ENCODE measurements at places on chromosomes 16 and 17.
A peak's percentile ranks its signal among the peaks of the same experiment; 100 is the strongest.

DNA sequence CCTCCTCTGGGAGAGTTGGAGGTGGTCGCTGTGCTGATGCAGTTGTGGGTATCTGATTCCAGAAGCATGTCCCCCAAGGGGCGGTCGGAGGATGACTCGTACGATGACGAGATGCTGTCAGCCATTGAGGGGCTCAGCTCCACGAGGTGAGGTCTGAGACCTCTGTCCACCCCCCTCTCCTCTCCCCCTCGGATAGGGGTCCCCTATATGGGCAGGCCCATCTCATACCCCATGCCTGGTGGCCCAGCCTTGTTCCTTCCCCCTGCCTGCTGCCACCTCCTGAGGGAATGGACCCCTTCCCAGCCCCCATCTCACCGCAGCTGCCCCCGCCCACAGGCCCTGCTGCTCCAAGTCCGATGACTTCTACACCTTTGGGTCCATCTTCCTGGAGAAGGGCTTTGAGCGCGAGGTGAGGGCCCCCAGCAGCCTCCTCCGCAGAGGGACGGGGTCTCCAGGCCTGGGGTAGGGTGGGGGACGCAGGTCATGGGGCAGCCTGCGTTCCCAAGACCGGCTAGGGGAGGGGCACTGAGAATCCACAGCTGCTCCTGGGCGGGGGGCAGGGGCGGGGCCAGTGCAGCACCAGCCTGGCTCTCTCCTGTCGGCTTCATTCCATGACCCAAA lies 39.2 kb downstream of the ADCY7 start:
- DNase-seq = no peak

- DNase-seq = no peak
Observed at GRCh38 chr16:70460737-70461261, 6.4 kb downstream of the FCSK start.

DNA sequence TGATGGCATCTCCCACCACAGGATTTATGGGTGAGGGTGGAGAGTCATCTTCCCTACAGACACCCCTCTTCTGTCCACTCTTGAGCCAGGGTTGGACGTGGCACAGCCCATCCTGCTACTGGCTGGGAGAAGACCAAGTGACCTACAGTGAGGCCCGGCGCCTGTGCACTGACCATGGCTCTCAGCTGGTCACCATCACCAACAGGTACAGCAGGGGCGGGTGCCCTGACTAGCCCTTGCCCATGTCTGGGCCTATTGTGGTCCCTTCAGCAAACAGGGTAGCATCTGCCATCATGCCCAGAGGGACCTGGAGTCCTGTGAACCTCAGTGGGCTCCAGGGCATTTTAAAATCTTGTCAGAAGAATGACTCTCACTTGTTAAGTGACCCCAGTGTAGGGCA lies 48.2 kb downstream of the MRC2 start:
- no peak for DNase-seq

- DNase-seq = no peak
Observed at GRCh38 chr17:38958756-38959155, 8.4 kb downstream of the FBXO47 start.

GRCh38 chr16:67161595-67162058 lies 1.9 kb downstream of the FBXL8 start:
- DNase-seq = no peak

- no peak for DNase-seq
Observed at GRCh38 chr17:2563543-2563942, 29.9 kb upstream of the PAFAH1B1 start.

GRCh38 chr16:9002042-9002441 lies 38.3 kb upstream of the USP7 start:
- DNase-seq = no peak

DNA sequence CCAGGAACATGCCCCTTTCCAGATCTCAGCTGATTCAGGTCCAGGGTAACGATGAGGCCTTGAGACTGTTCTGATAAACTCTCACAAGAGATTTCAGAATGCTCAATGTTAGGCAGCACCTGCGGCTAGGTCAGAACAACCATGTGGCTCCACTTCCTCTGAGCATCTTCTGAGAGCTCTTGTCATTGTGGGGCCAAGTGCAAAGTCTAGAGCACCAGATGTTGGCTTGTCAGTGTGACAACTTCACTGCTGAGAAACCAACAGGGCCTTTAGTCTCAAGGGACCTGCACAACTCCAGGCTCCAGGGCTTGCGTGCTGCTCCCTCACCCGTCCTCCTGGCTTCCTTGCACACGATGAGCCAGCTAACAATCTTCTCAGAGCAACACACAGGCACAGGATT lies 29.0 kb downstream of the FCSK start:
- no peak for DNase-seq

DNA sequence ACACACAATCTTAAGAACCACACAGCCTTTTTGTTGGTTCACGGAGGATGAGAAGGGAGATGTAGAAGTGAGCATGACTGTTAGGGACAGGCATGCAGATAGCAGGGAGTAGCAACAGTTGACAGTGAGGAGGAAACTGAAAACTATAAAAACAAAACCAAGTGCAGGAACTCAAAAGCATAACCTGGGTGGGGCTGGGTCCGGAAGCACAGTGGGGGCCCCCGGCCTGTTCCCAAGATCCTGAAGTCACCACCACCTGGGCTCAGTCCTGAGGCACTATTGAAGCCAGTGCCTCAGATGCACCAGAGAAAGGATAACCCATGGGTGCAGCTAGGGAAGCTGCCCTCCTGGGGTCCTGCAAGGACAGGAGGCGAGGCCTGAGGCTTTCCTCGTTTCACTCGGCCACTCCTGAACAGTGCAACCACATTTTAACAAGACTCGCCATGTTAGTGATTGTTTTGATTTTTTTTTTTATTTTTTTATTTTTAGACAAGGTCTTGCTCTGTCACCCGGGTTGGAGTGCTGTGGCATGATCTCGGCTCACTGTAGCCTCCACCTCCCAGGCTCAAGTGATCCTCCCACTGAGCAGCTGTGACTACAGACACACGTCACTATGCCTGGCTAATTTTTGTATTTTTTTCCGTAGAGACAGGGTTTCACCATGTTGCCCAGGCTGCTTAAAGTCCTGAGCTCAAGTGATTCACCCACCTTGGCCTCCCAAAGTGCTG lies 27.7 kb upstream of the CBX4 start:
- DNase-seq = no peak

DNA sequence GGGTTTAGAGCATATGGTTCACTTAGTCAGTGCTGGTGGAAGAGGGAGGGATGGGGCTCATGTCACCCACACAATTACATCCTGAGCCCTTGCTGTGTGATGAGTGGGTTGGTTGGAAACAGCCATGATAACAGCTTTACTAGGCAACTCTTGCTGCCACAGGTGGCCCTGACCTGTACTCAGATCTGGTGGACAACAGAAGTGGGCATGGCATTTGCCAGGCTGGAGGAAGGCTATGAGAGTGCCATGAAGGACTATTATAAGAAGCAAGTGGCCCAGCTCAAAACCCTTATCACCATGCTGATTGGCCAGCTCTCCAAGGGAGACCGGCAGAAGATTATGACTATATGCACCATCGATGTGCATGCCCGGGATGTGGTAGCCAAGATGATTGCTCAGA lies 105.8 kb downstream of the DNAH9 start:
- no peak for DNase-seq

DNA sequence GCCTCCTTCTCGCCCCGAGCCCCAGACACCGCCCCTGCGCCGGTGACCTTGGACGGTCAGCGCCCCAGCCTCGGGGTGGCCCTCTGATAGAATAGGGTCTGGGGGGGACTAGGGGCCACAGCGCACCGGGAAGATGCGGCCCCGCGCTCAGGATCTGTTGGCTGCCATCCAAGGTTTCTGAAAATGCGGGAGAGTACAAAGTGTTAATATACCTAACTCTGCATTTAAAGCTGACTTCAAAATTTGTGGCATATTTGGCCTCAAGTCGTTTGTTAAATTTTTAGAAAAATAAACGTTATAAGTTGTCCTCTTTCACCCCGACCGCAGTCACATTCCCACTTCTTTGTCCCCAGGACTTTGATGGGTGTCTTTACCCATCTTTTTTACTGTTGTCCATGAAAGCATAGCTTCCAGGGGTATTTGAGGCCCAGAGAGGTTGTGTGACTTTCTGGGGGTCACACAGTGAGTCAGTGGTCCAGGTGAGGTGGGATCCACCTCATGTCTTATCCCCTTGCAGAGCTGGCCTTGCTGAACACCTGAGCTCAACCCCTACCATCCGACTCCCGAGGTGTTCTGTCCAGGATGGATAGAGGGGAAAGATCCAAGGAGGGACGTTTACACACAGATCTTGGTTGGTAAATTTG lies 796 bp downstream of the NT5M start:
- no peak for DNase-seq

GRCh38 chr17:66397486-66397885 lies 95.1 kb downstream of the PRKCA start:
- no peak for DNase-seq

DNA sequence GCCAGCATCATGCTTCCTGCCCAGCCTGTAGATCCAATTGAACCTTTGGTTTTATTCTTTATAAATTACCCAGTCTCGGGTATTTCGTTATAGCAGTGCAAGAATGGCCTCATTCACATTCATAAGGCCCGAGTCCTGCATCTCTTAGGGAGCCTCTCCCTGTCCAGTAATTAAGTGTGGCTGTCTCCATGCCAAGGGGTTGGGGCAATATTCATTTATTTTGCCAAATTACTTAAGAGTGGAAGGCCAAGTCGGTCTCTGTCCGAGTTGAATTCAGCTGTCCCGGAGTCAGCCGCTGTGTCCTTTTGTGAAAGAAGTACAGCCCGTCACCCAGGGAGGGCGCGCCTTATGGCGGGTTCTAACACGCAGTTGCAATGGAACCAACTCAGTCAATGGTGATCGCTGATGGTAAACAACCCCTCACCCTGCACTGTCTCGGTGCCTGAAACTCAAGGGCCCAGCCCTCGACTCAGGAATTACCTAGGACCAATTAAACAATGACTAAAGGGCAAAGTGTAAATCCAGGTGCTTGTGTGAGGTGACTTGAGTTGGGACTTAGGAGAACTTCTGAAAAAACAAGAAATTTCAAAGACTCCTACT lies 22.2 kb downstream of the KIAA0513 start:
- no peak for DNase-seq

DNA sequence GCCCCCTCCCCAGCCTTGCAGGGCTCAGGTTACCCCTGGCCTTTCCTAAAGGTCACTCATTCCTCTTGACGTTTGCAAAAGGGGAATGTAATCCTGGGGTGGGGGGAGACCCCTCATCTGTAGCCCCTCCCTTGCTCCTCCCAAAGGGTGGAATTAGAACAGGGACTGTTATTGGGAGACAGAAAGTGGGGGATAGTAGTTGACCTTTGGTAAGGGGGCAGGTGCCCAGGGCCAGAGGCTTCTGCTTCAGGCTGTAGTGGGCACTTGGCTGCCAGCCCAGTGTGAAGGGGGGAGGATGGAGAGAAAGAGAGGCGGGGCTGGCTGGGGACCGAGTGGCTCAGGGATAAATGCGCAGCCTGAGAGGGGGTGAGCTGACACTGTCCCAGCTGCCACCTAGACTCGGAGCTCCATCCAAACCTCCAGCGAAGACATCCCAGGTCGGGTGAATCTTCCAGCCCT lies at the start of gene ENO3:
TSS of gene ENO3 (plus strand) at position 374 of the 459 bp plus-strand sequence. CDS start 711 bp downstream, outside the sequence.
- no peak for DNase-seq

- DNase-seq = peak; percentile 51
Observed at GRCh38 chr16:15642557-15643047, 352 bp downstream of the MARF1 start.

- DNase-seq = no peak
Observed at GRCh38 chr16:4566144-4566543, 10.0 kb downstream of the C16orf96 start.

DNA sequence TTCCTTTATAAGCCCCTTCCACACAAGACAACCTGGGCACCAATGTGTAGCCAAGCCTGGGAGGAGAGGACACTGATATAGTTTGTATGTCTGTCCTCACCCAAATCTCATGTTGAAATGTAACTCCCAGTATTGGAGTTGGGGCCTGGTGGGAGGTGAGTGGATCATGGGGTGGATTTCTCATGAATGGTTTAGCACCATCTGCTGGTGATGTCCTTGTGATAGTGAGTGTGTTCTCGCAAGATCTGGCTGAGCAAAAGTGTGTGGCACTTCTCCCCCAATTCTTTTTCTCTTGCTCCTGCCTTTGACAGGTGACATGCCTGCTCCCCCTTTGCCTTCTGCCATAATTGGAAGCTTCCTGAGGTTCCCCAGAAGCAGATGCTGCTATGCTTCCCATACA lies 135.8 kb downstream of the USP31 start:
- no peak for DNase-seq

- no peak for DNase-seq
Observed at GRCh38 chr16:26563018-26563417, 503.7 kb upstream of the C16orf82 start.

GRCh38 chr16:17258848-17259713 lies 211.7 kb downstream of the XYLT1 start:
- DNase-seq = no peak

- DNase-seq = no peak
Observed at GRCh38 chr16:81971853-81972252, 39.4 kb downstream of the SDR42E1 start.

DNA sequence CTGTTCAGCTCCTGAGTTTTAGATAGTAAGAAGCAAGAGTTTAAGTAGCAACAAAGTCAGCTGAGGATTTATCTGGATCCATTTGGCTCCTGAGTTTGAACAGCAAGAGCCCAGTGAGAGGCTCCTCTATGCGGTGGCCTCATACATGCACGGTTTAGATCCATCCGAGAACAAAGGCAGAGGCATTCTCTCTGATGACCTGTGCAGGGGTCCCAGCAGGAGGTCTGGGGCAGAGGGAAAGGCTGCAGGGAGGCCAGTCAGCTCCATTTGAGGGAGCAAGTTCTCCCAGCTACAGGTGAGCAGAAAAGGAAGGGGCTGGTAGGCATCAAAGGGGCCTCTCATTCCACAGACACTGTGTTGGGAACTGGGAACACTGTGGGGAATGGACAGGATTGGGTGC lies 16.5 kb downstream of the PITPNM3 start:
- DNase-seq = no peak

DNA sequence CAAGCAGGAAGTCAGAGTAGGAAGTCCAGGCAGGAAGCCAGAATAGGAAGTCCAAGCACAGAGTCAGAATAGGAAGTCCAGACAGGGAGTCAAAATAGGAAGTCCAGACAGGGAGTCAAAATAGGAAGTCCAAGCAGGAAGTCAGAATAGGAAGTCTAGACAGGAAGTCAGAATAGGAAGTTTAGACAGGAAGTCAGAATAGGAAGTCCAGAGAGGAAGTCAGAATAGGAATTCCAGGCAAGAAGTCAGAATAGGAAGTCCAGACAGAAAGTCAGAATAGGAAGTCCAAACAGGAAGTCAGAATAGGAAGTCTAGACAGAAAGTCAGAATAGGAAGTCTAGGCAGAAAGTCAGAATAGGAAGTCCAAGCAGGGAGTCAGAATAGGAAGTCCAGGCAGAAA lies 105.3 kb upstream of the C16orf82 start:
- no peak for DNase-seq

DNA sequence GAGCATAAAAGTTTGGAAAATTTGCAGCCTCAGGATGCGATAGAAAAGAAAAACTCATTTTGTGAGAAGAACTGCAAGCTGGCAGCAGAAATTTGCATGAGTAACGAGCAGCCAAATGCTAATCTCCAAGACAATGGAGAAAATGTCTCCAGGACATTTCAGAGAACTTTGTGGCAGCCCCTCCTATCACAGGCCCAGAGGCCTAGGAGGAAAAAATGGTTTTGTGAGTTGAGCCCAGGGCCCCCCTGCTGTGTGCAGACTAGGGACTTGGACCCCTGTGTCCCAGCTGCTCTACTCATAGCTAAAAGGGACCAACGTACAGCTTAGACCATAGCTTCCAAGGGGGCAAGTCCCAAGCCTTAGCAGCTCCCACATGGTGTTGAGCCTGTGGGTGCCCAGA lies 34.3 kb downstream of the APPBP2 start:
- DNase-seq = no peak

All from GDM1 (cell line).